Renal cortical epithelial cell (primary cell): ENCODE measurements at places on chromosomes 1 and 21. TPM values are rescaled to one million over a fixed set of nuclear protein-coding genes. Genes with fewer than 3 reads are reported as not detected.
A peak's percentile ranks its signal among the peaks of the same experiment; 100 is the strongest.

DNA sequence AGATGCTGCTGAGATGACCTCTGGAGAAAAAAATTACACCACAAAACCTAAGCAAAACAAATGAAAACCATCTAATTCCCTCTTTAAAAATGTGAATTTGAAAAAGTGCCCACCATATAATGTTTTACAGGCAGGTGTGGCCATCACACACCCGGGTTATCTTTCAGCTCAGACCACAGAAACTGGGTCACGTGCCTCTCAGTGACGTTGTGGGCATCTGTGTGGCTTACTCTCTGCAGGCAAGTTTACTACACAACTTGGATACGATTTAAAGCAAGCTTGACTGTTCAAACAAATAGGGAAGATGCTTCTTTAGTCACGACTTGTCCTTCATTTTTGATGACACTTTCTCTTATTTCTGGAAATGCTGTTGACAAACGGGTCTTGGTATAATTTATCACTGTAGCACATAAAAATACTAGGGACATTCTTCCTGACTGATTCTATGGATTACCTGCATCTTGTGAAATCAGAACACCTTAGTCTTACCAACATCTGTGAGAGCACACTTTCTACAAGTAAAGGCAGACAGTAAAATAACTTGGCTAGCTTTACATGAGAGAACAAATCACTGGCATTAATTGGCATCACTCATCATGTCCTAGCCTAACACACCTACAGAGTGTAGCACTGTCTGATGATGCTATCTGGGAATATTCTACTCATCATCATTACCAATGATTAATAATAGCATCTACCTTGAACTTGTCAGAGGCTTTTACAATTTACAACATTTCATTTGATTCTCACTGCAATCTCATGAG, 89.3 kb upstream of the EDEM3 start:
- no peak for DNase-seq

GRCh38 chr1:201480231-201481003, 11.4 kb upstream of the PHLDA3 start:
- DNase-seq, result peak; percentile 65

PPP1R12B gene
- 9.0 and 20.1 TPM in 2 replicates for total RNA-seq

DNA sequence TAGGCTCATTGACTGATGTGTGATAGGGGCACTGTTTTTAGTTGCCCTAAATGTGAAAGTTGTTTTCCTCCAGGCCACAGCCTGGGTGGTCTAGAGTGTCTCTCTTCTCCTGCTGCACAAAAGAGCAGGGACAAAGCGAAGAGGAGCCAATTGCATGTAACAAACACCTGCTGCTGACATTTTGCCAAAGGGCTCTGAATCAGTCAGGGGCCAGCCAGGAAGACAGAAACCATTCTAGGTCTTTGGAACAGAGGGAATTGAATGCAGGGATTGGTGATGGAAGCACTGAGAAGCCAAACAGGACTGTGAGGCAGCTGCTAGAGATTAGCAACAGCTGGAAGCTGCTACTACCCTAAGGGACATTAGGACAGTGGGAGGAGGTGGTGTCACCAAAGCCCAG, 185.3 kb upstream of the POU3F1 start:
- DNase-seq, result no peak

- DNase-seq, result no peak
These were observed 142.1 kb downstream of the SPATA46 start for GRCh38 chr1:162234571-162234970.

ARTN gene
- total RNA-seq, result 0.40 and 3.0 TPM in 2 replicates

EPHA10 gene
- 0.05 and 1.0 TPM in 2 replicates for total RNA-seq

DNA sequence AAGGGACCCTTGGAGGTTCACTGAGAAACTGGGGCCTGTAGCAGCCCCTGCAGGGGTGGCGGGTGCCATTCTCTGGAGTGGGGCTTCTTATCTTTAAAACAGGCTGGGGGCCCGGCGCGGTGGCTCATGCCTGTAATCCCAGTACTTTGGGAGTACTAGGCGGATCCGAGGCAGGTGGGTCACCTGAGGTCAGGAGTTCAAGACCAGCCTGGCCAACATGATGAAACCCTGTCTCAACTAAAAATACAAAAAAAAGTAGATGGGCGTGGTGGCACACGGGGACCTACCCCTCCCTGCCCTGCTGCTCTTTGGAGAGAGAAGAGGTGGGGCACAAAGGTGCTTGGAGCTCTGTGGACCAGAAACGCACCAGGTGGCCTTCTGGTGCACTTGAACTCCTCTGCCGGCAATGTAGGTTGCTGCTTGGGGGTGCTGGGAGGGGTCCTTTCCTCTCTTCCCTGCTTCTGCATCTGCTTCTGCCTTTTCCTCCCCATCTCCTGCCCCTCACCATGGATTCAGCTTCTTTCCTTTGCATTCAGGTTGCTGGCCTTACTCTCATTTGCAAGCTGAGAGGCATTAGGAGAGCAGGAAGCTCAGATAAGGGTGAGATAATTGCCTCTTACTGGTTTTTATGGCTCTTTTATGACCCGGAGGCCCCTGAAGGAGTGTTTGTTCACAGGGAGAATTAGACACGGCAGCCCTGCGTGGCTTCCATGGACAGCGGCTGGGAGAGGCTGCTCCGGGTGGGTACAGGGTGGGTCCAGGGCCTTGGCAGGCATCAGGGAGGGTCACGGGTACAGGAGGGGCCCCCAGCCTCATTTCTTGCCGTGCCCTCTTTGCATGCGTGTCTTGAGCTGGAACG, 57.4 kb downstream of the ARHGEF10L start:
- no peak for DNase-seq

- DNase-seq, result peak; percentile 46
These were observed 77.6 kb downstream of the EPHB2 start for GRCh38 chr1:22788254-22788661.

GRCh38 chr1:89407360-89407759, 43.5 kb downstream of the GBP6 start:
- peak; percentile 86 for DNase-seq

DNA sequence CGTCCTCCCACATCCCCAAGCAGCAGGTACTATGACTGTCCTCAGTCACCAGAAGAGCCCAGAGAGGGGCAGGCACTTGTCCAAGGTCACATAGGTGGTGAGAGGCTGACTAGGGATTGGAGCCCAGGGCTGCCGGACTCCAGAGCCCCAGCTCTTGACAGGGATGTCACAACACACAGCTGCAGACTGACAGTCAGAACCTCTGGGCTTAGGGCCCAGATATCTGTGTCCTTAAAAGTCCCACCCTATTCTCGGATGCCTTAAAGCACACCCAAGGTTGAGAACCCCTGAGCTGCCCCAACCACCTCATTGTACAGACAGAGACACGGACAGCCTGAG, 622.9 kb downstream of the MATN1 start:
- no peak for DNase-seq

DNA sequence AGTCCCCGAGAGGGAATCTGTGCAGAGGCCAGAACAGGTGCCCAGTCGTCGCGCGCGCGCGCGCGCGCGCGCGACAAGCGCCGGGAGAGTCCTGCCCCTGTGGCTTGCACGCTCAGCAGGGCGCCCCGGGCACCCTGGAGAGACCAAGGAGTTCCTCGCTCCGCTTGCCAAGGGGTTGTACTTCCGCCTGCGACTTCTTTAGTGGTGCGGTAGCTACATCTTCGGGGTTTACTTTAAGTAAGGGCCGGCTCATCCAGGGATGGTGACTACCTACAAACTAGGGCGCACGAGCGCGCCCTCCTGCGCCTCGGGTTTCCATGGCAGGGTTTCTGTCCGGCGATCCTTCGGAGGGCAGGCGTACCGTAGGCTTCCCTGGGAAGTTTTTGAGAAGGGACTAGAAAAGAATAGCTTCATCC, 1.4 kb downstream of the LHX4 start:
- DNase-seq, result no peak

- no peak for DNase-seq
These were observed 59.9 kb upstream of the JAK1 start for GRCh38 chr1:65026235-65026634.

PGLYRP4 gene
- not detected in 2 replicates for total RNA-seq

- DNase-seq, result no peak
These were observed 27.9 kb downstream of the PIK3C2B start for GRCh38 chr1:204466416-204467405.

DNA sequence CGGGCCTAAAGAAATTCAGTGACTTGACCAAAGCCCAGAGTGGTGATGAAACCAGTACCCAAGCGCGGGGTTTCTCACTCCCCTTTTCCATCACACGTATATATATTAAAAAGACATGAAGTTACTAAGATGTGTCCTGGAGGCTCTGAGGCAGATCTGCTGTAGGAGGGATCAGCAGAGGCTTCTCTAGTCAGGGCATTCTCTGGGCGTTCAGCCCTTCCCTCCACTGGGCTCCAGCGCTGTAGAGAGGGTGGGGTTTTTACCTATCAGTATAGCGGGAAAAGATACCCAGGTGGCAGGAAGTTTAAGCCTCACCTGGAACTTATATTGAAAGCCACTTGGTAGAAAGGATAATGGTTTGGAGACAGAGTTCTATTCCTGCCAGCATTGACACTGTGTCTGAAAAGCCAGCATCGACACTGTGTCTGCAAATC, 862 bp upstream of the PLEKHO1 start:
- no peak for DNase-seq

GRCh38 chr1:239426821-239427475, 40.6 kb downstream of the CHRM3 start:
- no peak for DNase-seq

TMEM240 gene
- total RNA-seq, result 0.35 and 1.1 TPM in 2 replicates

DNA sequence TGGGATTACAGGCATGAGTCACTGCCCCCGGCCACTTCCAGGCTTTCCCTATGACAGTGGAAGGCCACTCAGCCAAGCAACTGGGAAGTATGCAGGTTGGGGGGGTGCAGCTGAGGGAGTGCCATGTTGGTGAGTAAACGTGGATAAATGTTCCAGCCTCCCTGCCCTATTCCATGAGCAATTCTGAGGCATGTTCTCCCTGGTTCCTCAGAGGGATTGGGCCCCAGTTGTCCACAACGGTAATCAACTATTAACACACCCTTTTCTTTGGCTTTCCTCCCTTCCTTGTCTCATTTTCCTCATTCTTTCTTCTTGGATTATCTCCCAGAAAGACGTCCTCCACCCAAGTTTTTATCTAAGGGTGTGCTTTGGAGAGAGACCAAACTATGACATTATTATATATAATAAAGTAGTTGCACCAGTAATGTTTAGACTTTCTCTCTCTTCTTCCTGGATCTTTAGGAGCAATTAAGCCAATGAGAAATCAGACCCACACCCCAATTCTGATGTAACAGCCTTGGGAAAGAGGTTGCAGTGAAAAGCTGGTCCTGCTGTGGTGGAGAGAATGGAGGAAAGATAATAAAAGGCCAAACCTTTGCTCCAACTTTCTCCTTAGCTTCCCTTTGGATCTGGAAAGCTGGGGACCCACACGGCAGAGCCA, 6.8 kb upstream of the SLAMF9 start:
- no peak for DNase-seq

GRCh38 chr1:226870401-226871279, at the start of gene PSEN2:
TSS of gene PSEN2 (plus strand) at chr1:226870616. CDS start at chr1:226881908, 11,292 bp downstream.
- DNase-seq, result no peak

- peak; percentile 46 for DNase-seq
These were observed 12.9 kb upstream of the TMEM125 start for GRCh38 chr1:43256675-43257570.

PRSS38 gene
- not detected in 2 replicates for total RNA-seq

DNA sequence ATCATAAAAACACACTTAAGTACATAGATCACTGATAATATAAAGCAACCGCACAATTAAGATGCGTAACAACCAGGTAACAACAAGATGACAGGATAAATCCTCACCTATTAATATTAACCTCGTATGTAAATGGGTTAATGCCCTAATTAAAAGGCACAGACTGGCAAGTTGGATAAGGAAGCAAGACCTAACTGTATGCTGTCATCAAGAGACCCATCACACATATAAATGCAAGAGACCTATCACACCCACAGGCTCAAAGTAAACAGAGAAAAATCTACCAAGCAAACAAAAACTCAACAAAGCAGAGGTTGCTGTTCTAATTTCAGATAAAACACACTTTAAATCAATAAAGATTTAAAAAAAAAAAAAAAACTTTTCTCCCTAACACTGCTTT, 151.8 kb downstream of the FAF1 start:
- no peak for DNase-seq

DNA sequence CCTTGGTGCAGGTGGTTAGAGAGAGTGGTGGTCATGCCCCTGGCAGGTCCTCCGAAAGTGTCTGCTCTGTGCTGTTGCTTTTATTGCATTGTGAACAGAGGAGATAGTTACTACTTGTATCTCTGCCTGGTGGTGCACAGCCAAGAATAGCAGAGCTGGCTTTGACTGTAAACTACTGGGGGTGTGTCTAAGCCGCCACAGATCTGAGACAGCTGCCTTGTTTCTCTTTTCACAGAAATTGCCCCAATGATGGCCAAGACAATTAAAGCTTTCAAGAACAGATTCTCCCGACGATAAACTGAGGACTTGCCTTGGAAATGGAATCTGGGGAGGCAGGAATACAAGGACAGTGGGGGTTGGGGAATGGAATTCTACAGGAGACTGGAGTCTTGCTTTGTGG, 16.0 kb downstream of the ELOA start:
- no peak for DNase-seq

GRCh38 chr21:14492931-14493330, 53.2 kb downstream of the SAMSN1 start:
- no peak for DNase-seq

LRRC38 gene
- not detected in 2 replicates for total RNA-seq

DNA sequence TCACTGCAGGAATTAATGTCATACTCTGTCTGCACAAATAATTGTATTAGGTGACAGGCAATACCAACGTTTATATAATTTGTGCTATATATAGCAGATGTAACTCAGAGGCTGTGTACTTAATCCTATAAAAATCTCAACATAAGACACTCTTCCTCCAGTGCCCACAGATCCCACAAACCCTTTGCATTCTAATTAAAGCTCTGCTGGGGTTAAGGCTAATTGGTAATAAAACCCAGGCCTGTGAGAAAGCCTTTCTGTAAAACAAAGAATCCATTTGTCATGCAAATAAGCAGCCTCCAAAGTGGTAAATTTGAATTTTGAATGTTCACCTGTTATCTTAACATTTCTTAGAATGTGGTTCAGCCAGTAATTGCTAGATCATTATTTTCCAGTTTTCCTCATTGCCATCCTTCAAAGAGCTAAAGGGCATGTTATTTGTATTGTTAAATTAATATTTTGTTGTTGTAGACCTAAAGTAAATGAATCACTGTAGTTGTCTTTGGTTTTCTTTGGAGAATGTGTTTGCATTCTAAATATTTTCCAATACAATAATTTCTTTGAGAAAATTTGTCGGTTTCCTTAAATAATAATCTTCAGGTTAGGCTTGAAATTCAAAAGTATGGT, 46.3 kb upstream of the PRDX6 start:
- no peak for DNase-seq

GNAT2 gene
- 0.10 TPM in 1 of 2 replicates, not detected in the other for total RNA-seq

- no peak for DNase-seq
These were observed 17.5 kb upstream of the LAMTOR5 start for GRCh38 chr1:110424699-110425611.

- no peak for DNase-seq
These were observed 82.9 kb downstream of the PLPPR4 start for GRCh38 chr1:99347041-99347684.

ZFP69B gene
- total RNA-seq, result 1.2 and 4.9 TPM in 2 replicates

- no peak for DNase-seq
These were observed 350.9 kb downstream of the LTN1 start for GRCh38 chr21:28641731-28642130.

BRINP3 gene
- total RNA-seq, result 0.10 TPM in 1 of 2 replicates, not detected in the other
